Stimulated activated CD4-positive, alpha-beta T cell treated with anti-CD3 and anti-CD28 coated beads, Interleukin-15, amount 100 ng/mL, for 1 hour (primary cell): ENCODE measurements at places on chromosomes 7 and 10.

DNA sequence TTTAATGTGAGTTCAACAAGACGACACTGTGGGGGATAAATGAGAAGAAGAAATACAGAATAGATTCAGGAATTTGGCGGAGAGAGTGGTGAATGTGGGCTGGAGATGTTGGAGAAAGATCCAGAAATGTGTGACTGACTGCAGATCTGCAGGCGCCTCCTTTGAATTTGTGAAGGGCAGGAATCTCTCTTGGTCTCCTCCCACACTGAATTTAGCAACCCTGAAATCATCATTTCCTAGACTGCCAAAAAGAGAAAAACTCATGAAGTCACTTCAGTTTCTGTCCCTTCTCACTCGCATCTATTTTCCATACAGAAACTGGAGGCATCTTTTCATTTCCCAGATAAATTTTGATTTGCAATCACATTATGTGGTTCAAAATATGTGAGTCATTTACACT lies 128.7 kb downstream of the GNAI1 start:
- no peak for DNase-seq

DNA sequence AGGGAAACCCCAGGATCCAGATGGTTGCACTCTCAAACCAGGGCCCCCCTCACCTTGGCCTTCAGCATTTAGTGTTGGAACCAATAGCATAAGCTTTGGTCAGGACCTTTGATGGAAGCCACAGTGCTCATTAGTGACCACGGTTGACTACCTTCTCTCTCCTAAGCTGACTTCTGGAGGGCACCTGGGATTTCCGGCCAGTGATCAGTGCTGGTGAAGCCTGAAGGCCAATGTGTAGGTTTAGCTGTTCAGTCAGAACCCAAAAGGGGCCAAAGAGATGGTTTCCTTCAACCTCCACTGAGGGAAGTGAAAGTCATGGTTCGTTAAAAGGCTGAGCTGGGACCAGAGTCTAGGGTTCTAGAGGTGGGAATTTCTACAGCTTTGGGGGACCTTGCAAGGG lies 46.4 kb downstream of the TCF7L2 start:
- no peak for DNase-seq

- no peak for DNase-seq
Measured at GRCh38 chr7:141354251-141354650, 197.0 kb upstream of the AGK start.

DNA sequence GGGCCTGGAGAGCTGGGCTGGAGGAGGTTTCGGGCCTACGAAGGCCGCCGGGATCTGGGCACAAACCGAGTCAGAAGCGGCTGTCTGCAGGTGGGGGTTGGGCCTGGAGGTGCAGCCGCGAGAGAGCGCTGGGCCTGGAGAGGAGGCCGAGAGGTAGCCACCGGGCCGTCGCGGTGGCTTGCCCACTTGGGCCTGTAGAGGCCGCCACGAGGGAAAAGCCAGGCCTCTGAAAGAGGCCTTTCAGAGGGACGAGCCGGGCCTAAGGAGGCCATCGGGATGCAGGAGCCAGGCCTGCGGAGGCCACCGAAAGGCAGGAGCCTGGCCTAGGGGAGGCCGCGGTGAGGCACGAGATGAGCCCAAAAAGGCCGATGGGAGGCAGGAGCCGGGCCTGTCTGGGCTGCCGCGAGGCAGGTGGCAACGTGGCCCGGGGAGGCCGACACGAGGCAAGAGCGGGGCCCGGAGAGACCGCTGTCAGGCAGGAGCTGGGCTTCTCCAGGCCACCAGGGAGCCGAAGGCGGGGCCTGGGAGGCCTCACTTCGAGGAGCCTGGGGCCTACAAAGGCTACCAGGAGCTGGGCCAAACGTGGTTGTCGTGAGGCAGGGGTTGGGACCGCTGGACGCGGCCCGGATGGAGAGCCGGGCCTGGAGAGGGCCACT lies 25.6 kb downstream of the MDH2 start:
- DNase-seq, result no peak

DNA sequence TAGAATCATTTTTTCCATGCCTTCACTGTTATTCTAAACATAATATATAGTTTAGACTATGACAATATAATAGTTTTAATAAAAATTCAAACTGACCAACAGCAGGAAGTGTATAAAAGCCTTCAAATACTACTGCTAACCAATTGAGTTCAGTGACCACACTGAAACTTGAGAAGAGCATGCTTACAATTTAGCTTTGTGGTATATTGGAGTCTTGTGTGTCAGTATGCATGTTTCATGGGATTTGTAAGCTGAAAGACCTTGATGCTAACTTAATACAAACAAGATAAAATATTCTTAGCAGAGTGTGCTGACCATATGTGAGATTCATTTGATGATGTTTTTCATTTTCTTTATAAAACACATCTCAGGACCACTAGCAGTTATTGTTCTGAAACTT lies 395.5 kb downstream of the SUGCT start:
- DNase-seq, result no peak

GRCh38 chr10:126734967-126735366 lies 64.5 kb upstream of the C10orf90 start:
- DNase-seq, result no peak
